ENCODE measurements at places on chromosomes 2 and 18. TPM values are rescaled to one million over a fixed set of nuclear protein-coding genes. Genes with fewer than 3 reads are reported as not detected.

DNA sequence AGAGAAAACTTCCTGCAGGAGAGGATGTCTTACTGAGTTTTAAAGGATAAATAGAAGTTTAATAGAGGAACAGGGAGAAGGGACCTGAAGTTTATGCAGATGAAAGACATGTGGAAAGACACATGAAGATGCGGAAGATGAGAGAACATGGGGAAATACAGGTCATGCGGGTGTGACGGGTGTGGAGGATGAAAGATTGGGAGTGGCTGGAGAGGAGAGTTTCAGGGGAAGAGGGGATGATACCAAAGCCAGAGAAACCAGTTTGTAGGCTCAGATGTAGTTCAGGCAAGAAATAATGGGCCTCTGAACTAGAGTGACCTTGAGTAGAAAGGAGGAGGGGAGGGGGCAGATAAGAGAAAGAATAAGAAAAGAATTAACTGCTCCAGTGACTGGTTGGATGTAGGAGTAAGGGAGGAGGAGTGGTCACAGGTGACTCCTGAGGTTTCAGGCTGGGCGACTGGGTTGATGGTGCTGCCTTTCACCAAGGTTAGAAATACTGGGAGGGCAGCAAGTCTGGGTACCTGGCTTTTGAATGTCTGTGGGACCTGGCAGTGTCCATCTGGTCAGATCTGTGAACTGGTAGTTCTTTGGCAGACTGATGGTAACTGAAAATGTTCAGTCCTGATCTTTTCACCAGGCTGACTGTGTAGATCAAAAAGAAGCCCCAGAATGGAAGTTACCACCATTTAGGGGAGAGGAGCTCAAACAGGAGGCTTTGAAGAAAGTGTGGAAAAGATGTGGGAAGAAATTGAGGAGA, 69.4 kb downstream of the TET3 start:
- H3K27me3 ChIP-seq = no peaks in the 10 kb centered on the region
- no peaks in the 10 kb centered on the region for H3K4me1 ChIP-seq
- no peak overlapping the region for H3K27ac ChIP-seq
- DNase-seq = no peak

- H3K36me3 ChIP-seq = no peaks in the 10 kb centered on the region
- no peaks in the 10 kb centered on the region for H3K4me1 ChIP-seq
- DNase-seq = no peak
- no peaks in the 10 kb centered on the region for H3K27me3 ChIP-seq
- no peak overlapping the region for H3K4me3 ChIP-seq
These were observed 99.6 kb downstream of the TMEM247 start for GRCh38 chr2:46578961-46579360.

GRCh38 chr18:27520401-27520800, 335.3 kb upstream of the CHST9 start:
- no peak overlapping the region for H3K27ac ChIP-seq
- no peak for DNase-seq
- H3K4me1 ChIP-seq = no peaks in the 10 kb centered on the region
- no peaks in the 10 kb centered on the region for H3K27me3 ChIP-seq

DNA sequence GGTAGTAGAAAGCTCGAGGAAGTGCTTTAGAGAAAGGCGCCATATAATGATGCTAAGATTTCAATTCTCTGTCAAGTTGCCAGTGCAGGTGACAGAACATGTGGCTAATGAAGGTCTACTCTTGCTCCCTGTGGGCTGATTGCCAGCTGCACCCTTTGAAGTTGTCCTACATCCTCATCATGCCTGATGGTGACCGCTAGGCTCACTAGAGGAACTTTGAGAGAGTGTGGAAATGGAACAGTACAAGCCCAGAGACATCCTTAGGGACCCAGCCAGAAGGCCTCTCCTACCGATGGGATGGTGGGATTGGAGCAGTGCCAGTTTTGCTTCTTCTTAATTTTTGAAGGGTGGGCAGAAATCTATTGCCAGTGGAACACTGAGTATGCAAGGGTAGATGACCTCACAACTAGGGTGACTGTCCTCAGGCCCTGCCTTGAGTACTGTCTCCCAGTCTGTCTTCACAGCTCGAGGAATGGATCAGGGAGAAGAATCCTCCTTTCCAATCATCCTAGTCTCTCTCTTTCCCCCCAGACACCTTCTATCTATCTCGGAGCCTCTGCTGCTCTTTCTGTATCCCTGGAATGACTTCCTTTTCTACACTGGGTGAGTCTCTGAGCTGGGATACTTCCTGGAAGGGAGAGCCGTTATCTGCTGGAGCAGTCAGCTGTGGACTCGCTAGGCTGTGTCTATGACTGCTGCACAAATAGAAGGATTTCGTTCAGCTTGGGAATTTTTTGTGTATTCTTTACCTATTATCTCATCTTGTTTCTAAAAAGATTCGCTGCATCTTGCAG, 33.5 kb downstream of the LGALSL start:
- H3K27ac ChIP-seq = no peak overlapping the region
- no peaks in the 10 kb centered on the region for H3K36me3 ChIP-seq
- DNase-seq = no peak
- H3K4me1 ChIP-seq = no peaks in the 10 kb centered on the region
- H3K27me3 ChIP-seq = no peaks in the 10 kb centered on the region

DNA sequence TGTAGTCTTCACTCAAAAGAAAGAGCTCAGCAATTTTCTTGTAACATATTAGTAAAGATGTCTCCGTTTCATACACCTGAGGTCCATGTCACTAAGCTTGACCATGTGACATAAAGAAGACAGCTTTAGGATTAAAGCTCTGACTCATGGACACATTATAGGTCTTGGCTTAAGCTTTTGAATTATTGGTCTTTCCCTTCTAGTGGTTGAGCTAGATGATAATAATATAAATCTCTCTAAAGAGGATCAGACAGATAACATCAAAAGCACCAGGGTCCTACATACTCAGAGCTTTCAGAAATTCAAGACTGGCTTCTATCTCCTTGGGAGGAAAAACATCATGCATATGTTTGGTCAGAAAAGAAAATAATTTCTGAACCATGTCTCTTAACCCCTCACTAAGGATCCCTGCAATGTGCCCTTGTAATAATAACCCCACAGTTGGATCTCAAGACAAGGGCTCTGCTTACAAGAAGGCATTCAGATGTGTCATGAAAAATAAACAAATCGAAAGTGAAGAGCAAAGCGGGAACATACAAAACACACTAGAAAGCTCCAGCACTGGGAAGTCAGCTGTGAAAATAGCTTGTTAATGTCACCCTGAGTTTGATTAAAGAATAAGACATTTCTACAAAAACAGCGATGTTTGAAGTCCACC, 174.5 kb downstream of the PID1 start:
- H3K36me3 ChIP-seq = no peaks in the 10 kb centered on the region
- H3K27me3 ChIP-seq = no peaks in the 10 kb centered on the region
- no peak for DNase-seq
- no peak overlapping the region for H3K27ac ChIP-seq
- no peaks in the 10 kb centered on the region for H3K4me1 ChIP-seq

GRCh38 chr2:239156516-239157265, 244.1 kb downstream of the HDAC4 start:
- DNase-seq = no peak
- no peaks in the 10 kb centered on the region for H3K36me3 ChIP-seq
- H3K27me3 ChIP-seq = no peaks in the 10 kb centered on the region
- H3K27ac ChIP-seq = no peak overlapping the region
- no peaks in the 10 kb centered on the region for H3K4me1 ChIP-seq

DNA sequence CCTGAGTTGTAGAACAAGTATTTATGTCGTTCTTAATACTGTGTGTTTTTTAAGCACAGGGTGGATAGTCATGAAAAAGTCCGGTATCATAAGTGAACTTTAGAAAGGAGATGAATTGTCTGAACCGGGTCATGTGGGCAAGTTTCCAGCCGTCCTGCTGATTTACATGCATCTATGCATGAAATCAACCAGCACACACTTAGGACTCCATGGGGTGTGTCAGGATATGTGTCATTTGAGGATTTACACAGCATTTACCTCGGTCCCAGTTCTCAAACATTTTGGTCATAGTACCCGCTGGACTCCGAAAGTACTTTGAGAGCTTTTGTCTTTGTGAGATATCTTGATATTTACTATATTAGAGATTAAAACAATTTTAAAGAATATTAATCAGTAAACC, 47.5 kb upstream of the TWSG1 start:
- H3K27me3 ChIP-seq = no peaks in the 10 kb centered on the region
- H3K27ac ChIP-seq = no peak overlapping the region
- no peaks in the 10 kb centered on the region for H3K36me3 ChIP-seq

DNA sequence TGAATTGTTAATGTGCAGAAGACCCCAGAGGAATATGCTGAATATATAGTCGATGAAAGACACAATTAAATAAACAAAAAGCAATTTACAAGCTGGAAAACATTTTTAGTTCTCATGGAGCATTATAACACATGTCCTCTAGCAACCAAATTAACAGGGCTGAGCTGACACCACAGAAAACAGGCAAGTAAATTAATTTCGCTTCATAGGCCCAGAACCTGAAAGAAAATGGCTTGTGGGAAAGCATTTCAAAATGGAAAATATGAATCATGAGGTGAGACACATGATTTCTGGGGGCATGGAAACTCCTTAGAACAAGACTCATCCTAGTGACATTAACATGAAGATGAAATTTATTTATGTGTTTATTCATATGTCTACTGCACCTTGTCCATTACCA, 25.0 kb upstream of the RNF152 start:
- no peak overlapping the region for H3K27ac ChIP-seq
- H3K36me3 ChIP-seq = no peaks in the 10 kb centered on the region
- no peaks in the 10 kb centered on the region for H3K4me1 ChIP-seq
- no peaks in the 10 kb centered on the region for H3K27me3 ChIP-seq
- no peak overlapping the region for H3K4me3 ChIP-seq

The AQP12A gene
- 20.5 TPM for total RNA-seq

The HDHD2 gene
- total RNA-seq = 24.5 TPM

Measured in colonic mucosa (tissue), 4 donors.